ENCODE measurements at places on chromosomes 7 and 10. TPM values are rescaled to one million over a fixed set of nuclear protein-coding genes. Genes with fewer than 3 reads are reported as not detected.

The SSC4D gene
- total RNA-seq: 1.1 TPM

The DNAH11 gene
- 0.63 TPM for total RNA-seq

The SLC26A3 gene
- total RNA-seq: not detected

DNA sequence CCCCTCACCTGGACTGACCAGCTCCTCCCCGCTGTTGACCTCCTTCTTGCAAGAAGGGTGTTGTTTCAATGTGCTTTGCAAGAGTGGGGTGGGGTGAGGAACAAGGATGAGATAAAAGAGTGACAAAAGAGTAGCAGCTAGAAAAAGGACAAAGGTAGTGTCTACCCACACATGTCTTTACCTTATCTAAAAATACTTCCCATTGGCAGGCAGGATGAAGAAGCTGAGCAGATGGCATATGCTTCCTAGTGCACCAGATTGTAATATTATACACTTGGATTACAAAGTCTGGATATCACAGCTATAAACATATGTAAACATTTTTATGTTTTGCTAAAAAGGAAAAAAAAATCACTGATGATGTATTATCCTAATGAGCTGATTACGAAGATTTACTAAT lies 34.5 kb downstream of the CHN2 start:
- DNase-seq: no peak

DNA sequence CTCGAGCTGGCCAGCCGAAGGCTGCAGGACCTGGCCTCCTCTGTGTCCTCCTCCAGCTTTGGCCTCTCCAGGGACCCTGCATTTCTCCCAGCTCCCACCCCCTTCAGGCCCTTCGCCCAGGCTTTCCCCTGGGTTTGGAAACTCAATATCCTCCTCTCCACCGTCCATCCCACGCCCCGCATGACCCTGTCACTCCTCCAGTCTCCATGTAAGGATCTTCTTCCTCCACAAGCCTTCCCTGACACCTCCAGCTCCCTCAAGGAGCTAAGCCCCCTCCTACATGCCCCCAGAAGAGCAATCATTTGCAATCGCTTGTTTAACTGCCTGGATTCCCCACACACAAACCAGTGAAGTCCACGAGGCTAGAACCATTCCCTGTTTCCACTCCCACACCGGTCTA lies 24.6 kb upstream of the TMEM213 start:
- no peak for DNase-seq

- DNase-seq: no peak
These were observed 908 bp downstream of the CRYGN start for GRCh38 chr7:151438864-151439601.

DNA sequence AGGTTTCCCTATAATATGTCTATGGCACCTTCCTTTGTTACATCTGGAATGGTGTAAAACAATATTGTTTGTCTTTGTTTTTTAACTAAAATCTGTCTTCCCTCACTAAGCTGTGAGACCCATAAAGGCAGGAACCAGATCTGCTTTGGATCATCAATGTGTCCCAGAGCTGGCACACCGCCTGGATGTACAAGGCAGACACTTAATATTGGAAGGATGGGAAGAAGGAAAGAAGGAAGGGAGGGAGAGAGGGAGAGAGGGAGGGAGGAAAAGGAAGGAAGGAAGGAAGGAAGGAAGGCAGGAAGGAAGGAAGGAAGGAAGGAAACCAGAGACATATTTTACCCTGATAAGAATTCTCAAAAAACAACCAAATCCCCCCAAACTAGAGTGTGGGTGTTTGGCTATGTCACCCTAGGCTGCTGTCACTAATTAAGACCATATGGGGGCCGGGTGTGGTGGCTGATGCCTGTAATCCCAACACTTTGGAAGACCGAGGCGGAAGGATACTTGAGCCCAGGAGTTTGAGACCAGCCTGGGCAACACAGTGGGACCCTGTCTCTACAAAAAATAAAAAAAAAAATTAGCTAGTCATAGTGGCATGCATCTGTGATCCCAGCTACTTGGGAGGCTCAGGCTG lies 59.6 kb downstream of the SH3PXD2A start:
- no peak for DNase-seq

DNA sequence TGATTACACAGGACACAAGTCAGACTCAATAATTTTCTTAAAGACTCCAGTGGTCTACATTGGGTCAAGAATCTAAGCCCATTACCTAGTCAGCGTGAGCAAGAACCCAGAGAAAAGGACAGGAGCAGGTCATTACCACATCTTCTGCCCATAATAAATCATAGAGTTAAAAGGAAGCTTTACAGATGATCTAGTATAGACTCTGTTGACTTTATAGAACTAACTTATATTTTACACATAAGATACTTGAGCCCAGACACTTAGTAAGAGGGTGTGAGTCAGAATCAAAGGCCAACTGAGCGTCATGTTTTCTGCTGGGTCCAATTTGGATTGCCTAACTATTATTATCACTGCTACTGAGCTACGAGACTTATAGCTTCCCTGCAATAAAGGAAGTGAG lies 206.1 kb upstream of the NPSR1 start:
- no peak for DNase-seq

- DNase-seq: no peak
These were observed 146.3 kb upstream of the EEPD1 start for GRCh38 chr7:36006636-36007229.

DNA sequence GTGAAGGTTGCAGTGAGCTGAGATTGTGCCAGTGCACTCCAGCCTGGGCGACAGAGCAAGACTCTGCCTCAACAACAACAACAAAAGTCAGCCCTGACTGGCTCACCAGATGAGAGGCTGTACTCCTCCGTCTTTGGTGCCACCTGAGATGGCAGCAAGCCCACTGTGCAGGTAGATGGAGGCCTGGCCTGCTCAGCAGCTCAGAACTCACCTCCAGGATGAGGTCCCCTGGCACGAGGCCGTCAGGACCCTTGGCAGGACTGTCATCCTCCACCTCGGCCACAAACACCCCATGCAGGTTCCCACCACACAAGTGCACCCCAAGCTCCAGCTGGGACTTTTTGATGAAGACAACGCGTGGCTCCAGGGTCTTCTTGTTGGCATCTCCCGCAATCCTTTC lies 117.2 kb downstream of the DLG5 start:
- no peak for DNase-seq
